ENCODE measurements at places on chromosomes 16 and 17. TPM values are rescaled to one million over a fixed set of nuclear protein-coding genes. Genes with fewer than 3 reads are reported as not detected.
A peak's percentile ranks its signal among the peaks of the same experiment; 100 is the strongest.

DNA sequence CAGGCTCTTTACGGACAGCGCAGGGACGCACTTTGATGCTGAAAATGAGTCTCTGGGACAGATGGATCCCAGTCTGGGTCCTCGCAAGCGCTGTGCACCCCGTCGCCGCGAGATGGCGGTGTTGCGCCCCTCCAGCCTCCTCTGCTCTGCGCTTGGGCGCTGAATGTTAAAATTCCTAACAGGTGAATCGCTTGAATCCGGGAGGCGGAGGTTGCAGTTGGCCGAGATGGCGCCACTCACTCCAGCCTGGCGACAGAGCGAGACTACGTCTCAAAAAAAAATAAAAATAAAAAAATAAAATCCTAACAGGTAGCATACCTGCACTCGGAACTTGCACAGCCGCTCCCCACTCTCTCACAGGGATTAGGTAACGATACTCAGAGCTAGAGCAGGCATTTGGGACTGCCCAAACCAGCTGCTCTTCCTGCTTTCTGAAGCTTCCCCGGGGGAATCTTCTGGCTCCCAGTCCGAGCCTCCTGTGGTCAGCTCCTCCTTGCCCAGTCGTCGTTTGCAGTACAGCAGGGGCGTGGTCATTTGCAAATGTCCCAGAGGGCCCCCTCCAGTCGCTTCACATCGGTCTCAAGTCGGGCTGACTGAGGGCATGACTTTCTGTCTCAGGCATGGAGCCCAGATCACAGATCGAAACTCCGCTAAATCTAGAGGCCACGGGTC is 26.2 kb upstream of the OSGIN1 start:
- no peaks in the 10 kb centered on the region for H3K27me3 ChIP-seq
- no peak overlapping the region for H3K27ac ChIP-seq
- no peaks in the 10 kb centered on the region for H3K4me1 ChIP-seq
- no peaks in the 10 kb centered on the region for H3K36me3 ChIP-seq
- DNase-seq = peak; percentile 89
- H3K4me3 ChIP-seq = no peak overlapping the region

DNA sequence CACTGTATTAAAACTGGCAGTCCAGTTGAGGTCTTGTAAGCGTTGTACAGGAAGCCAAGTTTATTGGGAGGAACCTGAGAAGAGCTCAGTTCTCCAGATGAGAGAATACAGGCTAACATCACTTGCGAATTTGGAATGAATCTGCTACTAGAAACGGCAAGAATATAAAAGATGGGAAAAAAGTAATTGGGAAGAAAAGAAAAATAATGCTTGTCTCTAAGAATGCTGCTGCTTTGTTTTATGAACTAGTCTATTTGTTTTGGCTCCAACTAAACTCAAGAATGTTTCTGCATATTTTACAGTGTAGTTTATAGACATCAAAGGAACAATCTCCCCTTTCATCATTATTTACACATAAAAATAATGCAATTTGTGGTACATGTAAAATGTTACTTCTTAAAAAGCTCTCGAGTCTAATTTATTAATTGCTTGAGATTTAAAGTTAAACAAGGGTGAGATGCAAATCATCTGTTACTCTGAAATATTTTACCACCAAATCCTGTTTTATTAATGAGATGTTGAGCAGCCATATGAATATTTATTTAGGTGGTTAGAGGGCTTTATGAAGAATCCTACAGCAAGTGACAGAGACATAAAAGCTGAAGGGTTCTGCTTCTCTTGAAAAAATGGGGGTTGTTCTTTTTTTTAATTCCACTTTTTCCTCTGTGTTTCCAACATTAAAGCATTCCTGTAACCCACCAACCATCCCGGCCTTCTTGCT is 162.1 kb upstream of the AXIN2 start:
- no peak overlapping the region for H3K4me3 ChIP-seq
- H3K4me1 ChIP-seq = no peaks in the 10 kb centered on the region
- no peak overlapping the region for H3K27ac ChIP-seq

Gene GRAP
- 9.7 TPM for total RNA-seq

Gene MEIOB
- not detected for total RNA-seq

GRCh38 chr17:78868391-78868790 is 27.8 kb upstream of the USP36 start:
- no peak overlapping the region for H3K27ac ChIP-seq
- no peak for DNase-seq
- H3K27me3 ChIP-seq = peaks cover 6% of the 10 kb centered on the region

GRCh38 chr17:32931686-32932085 is 3.7 kb downstream of the TMEM98 start:
- no peak overlapping the region for H3K27ac ChIP-seq
- peaks cover under 1% of the 10 kb centered on the region for H3K4me1 ChIP-seq
- DNase-seq = no peak
- H3K27me3 ChIP-seq = peaks cover 29% of the 10 kb centered on the region

- no peak for DNase-seq
- no peak overlapping the region for H3K27ac ChIP-seq
- peaks cover 7% of the 10 kb centered on the region for H3K27me3 ChIP-seq
- H3K4me3 ChIP-seq = no peak overlapping the region
- H3K36me3 ChIP-seq = no peaks in the 10 kb centered on the region
- H3K4me1 ChIP-seq = no peaks in the 10 kb centered on the region
Observed at GRCh38 chr17:15384142-15384787, 42.9 kb upstream of the TEKT3 start.

Gene CCDC154
- 1.3 TPM for total RNA-seq

Gene CSH1
- total RNA-seq = not detected

GRCh38 chr17:81558115-81558468 is 5.9 kb upstream of the FAAP100 start:
- no peaks in the 10 kb centered on the region for H3K27me3 ChIP-seq
- H3K27ac ChIP-seq = no peak overlapping the region
- peaks cover 13% of the 10 kb centered on the region for H3K4me1 ChIP-seq
- H3K4me3 ChIP-seq = no peak overlapping the region

Gene KCTD19
- total RNA-seq = 1.0 TPM

Measured in activated CD4-positive, alpha-beta T cell treated with anti-CD3 and anti-CD28 coated beads, Interleukin-2, amount 10 ng/mL, durations not matched to agents 24 days and 14 days (primary cell).